ENCODE measurements at places on chromosomes 3 and 15.

DNA sequence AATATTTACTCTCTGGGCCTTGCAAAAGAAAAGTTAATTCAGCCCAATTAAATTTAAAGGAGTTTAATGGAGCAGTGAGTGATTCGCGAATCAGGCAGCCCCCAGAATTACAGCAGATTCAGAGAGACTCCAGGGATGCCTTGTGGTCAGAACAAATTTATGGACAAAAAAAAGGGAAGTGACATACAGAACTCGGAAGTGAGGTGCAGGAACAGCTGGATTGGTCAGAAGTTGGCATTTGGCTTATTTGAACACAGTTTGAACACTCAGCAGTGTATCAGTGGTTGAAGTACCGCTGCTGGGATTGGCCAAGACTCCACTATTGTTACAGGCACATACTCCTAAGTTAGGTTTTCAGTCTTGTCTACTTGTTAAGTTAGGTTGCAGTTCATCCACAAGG lies 145.0 kb upstream of the GAP43 start:
- DNase-seq: no peak

DNA sequence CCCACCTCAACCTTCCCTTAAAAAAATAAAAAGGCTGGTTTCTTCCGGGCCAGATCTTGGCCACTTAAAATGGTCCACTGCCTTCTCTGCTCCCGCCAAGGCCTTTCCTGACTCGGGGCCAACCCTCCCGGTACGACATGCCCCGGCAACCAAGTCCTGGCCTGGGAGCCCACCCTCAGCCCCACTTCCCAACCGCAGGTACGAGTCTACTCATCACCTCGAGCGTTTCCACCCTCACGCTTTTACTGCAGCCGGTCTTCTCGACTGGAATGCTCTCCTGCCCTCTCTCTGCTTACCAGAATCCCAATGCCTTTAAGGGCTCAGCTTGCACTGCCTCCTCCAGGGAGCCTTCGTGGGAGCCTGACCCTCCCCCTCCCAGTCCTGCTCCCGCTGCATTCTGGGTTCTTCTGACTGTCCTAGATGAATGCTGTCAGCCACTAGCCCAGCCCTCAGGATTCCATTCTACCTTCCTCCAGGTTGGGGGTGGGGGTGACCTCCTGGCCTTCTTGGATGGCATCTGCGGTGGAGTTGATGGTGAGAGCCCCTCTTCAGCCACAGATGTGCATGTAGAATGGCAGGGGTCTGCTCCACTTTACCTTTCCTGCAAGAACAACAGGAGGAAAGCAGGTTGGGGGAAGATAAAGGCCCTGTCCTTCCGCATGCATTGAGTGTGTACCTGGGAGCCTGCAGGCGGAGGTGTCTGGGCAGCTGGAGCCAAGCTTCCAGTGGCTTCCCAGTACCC lies 1.1 kb upstream of the CSRNP1 start:
- no peak for DNase-seq

DNA sequence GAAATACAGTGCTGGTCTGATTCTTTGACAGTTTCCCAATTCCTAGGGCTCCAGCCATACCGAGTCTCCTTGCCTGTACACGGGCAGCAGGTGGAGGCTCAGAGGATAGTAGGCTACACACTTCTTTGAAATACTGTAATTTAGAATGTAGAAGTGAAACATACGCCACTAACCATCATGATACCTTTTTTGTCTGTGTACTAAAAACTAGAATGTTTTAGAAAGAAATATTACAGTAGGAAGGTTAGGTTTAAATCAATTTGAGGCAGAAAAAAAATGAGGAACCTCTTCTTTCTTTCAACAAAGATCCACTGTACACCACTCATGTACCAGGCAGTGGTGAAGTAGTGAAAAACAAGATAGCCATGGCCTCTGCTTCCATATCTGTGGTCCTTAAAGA lies 354.7 kb downstream of the MCTP2 start:
- no peak for DNase-seq

DNA sequence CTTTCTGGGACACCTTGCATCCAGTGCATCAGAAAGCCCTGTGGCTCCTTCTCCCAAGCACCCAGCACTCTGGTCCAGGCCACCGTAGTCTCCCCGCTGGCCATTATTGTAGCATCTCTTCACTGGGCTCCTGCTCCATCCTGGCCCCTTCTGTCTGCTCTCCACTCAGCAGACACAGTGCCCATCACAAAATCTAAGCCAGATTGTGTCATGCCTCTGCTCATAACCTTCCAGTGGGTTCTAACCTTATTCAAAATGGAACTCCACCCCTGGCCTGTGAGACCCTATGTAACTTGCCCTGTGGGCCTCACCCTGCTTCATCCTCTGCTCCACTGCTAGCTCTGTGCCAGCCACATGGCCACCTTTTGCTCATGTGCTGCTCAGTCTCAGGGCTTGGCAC lies 31.7 kb upstream of the PRR23E start:
- no peak for DNase-seq

- DNase-seq: no peak
These were observed 212.5 kb downstream of the CADPS start for GRCh38 chr3:62662677-62663076.

DNA sequence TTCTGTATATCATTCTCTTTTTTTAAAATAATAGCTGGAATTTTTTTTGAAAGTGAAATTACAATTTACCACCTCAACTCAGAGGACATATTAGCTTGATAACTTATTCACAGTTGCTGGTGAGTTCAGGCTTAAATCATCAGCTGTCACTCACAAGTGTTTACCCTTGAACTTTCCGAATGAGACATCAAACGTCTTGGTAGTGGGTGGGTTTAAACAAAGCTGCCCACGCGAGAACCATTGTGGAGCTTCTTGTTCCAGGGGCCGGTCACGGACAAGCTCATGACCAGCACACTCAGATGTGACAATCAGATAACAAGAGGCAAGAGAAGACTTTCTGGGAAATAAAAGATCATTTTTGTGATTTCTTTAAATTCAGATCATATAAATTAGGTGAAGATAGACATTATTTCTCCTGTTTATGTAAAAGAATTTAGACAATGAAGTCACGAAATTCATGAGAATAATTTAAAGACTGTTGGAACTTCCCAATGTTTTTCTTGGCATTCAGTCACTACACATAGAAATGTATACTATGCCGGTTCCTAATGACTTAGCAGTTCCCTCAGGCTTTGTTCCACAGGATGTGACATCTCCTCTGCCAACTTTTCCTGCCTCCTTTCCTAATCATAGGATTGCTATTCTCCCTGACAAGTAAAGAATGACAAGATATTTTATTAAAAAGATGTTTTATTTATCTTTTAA lies 29.3 kb downstream of the BTD start:
- DNase-seq: peak; percentile 78

Measured in inflammatory macrophage treated with lipopolysaccharide for 1 hour (primary cell).